ENCODE measurements at places on chromosomes 7 and 10. TPM values are rescaled to one million over a fixed set of nuclear protein-coding genes. Genes with fewer than 3 reads are reported as not detected.

RBP3 gene
- total RNA-seq = not detected

GOT1 gene
- 25.0 TPM for total RNA-seq

CSGALNACT2 gene
- 40.8 TPM for total RNA-seq

MPP7 gene
- total RNA-seq = 36.8 TPM

ZNF365 gene
- 1.3 TPM for total RNA-seq

RAPGEF5 gene
- total RNA-seq = 139 TPM

ODAD2 gene
- total RNA-seq = 0.64 TPM

TMEM243 gene
- 108 TPM for total RNA-seq

IQUB gene
- total RNA-seq = 0.75 TPM

PPP1R3C gene
- 15.1 TPM for total RNA-seq

PAX4 gene
- not detected for total RNA-seq

KEL gene
- total RNA-seq = 0.87 TPM

NPTX2 gene
- total RNA-seq = 2.1 TPM

LGI1 gene
- total RNA-seq = not detected

POMZP3 gene
- total RNA-seq = 12.0 TPM

PRR15 gene
- total RNA-seq = 2.1 TPM

PRSS1 gene
- not detected for total RNA-seq

CALML5 gene
- total RNA-seq = not detected

JAKMIP3 gene
- 0.32 TPM for total RNA-seq

MCU gene
- 31.1 TPM for total RNA-seq

SLC29A3 gene
- 14.8 TPM for total RNA-seq

CCDC146 gene
- 4.3 TPM for total RNA-seq

UPK3BL1 gene
- total RNA-seq = 39.4 TPM

Measured in upper lobe of right lung (tissue), 1 donor.